ENCODE measurements at places on chromosomes 1 and 21. TPM values are rescaled to one million over a fixed set of nuclear protein-coding genes. Genes with fewer than 3 reads are reported as not detected.

The AMPD1 gene
- total RNA-seq, result not detected

The OR6K3 gene
- total RNA-seq, result not detected

The RIPK4 gene
- 0.54 TPM for total RNA-seq

The PLPPR4 gene
- total RNA-seq, result 0.20 TPM

The PLCH2 gene
- total RNA-seq, result not detected

The ITLN1 gene
- 0.37 TPM for total RNA-seq

The ST7L gene
- 13.6 TPM for total RNA-seq

The B3GALT6 gene
- total RNA-seq, result 32.1 TPM
